ENCODE measurements at places on chromosomes 11 and 22.
A peak's percentile ranks its signal among the peaks of the same experiment; 100 is the strongest.

DNA sequence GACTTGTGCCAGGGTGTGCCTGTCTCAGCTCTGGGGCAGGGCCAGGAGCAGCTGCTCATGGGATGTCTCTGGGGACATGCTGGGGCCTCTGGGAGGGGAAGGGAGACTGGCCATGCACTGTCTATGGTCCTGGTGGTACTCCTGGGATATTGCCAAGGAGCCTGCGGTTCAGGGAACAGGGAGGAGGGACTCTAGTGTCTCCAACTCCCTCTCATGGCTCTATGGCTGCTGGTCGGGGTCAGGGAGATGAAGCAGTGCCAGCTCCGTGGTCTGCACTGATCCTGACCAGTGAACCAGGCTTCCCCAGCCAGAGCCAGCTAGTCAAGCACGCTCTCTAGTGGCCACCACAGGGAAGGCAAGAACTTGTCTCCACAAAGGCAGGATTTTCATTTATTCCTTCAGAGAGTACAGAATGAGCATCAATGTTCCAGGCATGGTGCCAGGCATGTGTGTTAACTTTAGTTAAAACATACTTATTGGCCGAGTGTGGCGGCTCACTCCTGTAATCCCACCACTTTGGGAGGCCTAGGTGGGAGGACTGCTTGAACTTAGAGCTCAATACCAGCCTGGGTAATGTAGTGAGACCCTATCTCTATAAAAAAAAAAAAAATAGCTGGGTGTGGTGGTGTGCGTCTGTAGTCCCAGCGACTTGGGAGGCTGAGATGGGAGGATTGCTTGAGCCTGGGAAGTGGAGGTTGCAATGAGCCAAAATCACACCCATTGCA lies 2.5 kb upstream of the BEST1 start:
- DNase-seq = peak; percentile 82

DNA sequence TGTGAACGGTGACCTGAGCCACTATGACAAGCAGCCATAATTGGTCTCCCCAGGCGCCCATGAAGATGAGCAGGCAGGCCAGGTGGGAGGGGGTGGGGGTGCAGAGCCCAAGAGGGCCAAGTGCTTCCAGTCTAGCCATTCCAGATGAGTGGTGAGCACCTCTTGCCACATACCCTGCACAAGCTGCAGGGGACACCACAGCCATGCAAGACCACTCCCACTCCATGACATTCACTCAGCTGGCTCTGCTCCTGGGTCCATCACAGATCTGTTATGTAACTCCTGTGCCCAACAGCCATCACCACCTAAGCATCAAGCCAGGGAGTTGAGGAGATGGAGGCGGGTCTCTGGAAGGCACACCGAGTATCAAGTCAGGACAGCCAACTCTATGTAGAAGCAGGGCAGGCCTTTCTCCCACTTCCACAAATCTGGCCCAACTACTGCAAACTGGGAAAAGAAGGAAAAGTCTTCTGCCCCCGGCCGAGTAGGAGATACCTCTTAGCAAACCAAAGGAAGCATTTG lies 8.4 kb downstream of the TMEM184B start:
- DNase-seq = no peak

GRCh38 chr11:26297189-26297975 lies 34.5 kb upstream of the ANO3 start:
- no peak for DNase-seq

DNA sequence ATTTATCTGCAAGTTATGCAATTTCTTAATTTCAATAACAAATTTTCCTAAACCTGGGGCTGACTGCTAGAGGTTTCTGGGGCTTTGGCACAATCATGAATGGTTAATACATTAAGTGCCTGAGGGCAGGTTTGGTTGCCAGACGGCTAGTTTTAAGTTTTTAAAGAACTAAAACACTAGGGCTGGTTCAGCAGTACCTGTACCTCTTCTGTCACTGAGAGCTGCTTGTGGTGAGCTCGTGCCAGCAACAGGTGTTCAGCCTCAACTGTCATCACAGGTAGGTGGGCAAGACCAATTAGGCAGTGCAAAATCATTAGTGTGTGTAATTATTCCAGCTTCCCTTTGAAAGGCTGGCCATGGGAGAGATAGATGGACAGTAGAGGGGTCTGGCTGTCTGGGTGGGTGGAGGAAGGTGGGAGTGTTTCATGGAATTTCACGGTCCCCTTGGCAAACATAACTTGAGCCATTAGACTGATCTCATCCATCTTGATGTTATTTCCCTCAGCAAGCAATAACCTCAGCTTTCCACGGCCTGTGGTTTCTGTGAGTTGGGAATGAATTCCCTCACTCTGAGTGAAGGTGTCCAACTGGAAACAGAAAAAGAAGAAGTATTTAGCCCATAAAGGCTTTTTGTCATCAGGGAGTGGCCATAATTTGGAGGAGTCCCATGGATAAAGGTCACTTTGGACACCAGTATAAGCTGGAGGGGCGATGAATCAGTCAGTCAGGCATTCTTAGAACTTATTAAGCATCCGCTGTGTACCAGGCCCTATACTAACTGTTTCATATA lies 114.8 kb downstream of the SNX19 start:
- DNase-seq = no peak

- DNase-seq = no peak
Observed at GRCh38 chr11:28514391-28514790, 406.2 kb downstream of the METTL15 start.

DNA sequence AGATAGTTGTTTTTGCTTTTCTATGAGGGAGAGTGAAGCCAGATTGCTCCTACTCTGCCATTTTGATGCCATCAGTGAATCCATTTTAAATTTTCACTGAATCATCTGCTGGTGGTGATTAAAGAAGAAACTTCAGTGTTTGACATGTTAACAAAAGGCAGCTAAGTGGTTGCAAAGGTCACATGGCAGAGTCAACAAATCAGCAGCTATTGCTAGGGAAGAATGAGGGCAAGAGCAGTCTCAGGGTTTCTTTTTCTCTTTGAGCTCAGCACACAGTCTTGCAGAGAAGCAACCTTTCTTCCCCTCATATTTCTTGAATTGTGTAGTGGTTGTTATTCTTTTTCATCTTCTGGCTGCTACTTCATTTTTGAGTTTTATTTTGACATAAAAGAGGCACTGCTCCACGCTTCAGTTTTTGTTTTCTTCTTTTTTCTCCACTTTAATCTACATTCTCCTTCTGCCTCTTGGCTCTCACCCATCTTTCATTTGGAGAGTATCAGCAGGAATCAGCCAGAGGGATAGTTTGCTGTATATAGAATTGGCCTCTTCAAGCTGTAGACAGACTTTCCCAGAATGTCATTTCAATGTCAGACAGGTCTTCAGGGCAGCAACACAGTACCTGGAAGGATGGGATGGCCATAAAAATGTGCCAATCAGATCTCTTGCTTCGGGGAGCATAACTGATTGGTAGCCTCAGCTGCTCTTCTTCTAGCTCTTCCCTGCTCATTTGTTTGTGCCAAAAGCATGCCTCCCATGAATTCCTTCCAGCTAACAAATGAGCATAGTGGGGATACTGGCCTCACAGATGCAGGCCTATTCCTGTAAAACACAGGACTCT lies 153.9 kb downstream of the TRPC6 start:
- DNase-seq = no peak

Data from stimulated activated CD8-positive, alpha-beta memory T cell treated with anti-CD3 and anti-CD28 coated beads, Interleukin-4, amount 100 ng/mL, for 48 hours (primary cell).